ENCODE measurements at places on chromosomes 1 and 21.

DNA sequence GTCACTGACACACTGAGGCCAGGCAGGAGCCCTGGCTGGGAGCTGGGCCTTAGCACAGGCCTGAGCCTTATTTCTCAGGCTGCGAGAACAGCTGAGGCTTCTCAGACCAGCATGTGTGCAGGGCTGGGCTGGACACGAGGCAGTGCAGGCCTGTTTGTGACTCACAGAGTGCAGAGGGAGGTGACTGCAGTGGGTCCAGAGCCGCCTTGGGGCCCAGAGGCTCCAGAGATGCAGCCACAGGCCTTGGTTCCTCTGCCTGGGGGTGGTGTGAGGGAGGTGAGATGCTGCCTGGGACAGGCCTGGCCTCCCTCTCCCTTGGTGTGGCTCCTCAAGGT, 61.2 kb upstream of the ETV3 start:
- DNase-seq: no peak

GRCh38 chr1:119340861-119341261, 27.7 kb upstream of the HAO2 start:
- no peak for DNase-seq

DNA sequence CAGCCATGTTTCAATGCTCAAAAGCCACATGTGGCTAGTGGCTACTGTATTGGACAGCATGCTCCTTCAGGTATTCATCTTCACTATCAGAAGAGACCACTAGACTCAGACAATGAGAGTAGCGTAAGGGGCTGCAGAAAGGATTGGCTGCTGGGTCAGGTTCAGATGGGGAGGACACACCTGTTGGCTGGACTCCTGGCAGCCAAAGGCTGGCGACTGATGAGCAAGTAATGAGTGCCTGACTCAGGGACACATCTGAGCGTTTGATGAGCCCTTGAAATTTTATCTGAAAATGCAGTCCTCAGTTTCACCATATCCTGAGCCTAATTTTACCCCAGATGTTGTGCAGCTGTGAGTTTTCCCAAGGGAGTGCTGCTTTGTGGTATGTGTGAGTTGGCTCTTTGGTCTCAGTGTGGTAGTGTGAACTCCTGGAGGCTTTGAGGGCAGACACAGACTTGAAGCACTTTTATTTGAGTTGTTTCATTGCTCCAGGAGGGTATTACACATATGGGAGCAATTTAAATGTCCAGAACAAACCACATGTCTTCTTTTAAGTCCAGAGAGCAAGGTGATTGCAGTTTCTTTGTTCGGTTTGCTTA, 9.6 kb downstream of the ST6GALNAC3 start:
- DNase-seq: no peak

DNA sequence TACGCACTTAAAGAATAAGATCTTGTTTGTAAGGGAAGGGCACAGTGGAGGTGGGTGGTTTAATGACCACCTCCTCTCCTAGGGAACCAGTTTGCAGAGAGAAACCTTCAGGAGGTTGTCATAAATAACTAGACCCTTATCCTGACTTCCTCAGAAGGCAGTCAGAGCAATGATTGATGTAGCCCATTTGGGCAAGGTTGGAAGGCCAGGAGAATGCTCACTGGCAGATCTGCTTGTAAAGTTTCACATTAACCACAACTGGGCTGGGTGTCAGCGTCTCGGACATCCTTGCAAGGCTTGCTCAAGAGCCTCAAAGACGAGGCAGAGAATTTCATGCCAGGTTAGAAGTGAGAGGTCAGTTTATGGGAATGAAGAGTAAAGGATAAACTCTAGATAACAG, 87.6 kb upstream of the TRABD2B start:
- DNase-seq: no peak

GRCh38 chr1:30111431-30111830, 612.0 kb downstream of the MATN1 start:
- no peak for DNase-seq

DNA sequence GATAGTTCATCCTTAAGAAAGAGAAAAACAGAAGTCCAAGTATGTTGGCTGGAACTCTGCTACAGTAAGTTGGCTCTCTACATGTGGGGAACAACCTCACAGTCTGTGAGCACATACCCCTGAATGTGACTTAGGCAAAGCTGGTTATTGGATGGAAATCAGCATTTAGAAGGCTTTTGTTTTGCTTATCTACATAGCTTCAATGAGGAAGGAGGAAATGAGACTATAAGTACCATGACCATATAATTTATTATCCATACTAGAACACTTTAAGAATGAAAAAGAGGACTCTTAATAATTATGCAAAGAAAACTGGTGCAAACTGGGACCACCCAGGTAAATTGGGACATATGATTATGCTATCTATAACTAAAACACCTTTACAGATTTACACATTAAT, 31.7 kb upstream of the CD55 start:
- DNase-seq: no peak

DNA sequence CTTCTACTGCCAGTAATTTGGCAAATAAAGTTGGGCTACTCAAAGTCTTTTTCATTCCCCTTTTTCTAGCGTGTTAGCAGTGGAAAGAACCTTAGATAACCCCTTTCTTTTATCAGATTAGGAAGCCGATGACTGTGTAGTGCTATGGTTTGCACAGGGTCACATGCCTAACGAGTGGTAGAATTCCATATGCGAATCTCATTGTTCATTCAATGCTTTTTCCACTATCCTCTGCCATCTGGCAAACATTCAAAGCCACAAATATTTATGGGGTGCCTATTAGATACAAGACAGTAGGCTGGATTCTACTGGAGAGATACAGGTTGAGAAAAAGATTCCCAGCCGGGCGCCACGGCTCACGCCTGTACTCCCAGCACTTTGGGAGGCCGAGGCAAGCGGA, 14.9 kb upstream of the IER5 start:
- no peak for DNase-seq

DNA sequence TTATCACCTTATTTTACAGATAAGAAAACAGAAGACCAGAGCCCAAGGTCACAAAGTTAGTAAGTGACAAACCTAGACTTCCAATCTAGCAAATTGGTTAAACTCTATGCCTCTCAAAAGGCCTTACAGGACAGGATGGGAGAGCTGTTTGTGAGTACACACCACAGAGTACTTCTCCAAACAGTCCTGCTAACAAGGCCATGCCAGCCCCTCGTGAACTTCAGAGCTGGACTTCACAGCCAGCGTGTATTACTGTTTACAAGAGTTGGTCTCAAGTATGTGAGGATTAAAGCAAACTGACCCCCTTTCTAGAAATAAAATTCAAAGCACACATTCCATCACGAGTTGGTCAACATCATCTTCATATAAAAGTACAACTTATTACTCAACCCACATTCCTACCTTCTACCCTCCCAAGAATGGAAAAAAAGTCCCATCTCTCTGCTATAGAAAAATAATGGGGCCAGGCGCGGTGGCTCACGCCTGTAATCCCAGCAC, 19.8 kb upstream of the UBR4 start:
- DNase-seq: no peak

DNA sequence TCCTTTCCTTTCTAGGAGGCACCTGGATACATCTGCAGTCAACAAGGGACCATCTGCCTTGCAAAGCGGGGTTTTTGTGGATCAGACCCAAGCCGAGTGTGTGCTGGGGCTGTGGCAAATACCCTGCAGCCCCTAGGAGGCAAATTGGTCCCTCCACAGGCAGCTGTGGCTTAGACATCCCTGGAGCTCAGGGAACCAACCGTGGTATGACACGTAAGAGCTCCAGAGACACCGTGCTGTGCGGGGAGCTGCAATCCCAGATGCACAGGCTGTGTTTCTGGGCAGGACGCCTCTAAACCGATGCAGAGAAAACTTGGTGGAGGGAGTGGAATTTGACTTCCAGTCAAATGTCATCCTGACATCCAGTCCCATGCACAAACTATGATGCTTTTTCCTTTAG, 141.5 kb downstream of the KAZN start:
- no peak for DNase-seq

GRCh38 chr1:12709091-12709491, 6.8 kb upstream of the AADACL3 start:
- no peak for DNase-seq

DNA sequence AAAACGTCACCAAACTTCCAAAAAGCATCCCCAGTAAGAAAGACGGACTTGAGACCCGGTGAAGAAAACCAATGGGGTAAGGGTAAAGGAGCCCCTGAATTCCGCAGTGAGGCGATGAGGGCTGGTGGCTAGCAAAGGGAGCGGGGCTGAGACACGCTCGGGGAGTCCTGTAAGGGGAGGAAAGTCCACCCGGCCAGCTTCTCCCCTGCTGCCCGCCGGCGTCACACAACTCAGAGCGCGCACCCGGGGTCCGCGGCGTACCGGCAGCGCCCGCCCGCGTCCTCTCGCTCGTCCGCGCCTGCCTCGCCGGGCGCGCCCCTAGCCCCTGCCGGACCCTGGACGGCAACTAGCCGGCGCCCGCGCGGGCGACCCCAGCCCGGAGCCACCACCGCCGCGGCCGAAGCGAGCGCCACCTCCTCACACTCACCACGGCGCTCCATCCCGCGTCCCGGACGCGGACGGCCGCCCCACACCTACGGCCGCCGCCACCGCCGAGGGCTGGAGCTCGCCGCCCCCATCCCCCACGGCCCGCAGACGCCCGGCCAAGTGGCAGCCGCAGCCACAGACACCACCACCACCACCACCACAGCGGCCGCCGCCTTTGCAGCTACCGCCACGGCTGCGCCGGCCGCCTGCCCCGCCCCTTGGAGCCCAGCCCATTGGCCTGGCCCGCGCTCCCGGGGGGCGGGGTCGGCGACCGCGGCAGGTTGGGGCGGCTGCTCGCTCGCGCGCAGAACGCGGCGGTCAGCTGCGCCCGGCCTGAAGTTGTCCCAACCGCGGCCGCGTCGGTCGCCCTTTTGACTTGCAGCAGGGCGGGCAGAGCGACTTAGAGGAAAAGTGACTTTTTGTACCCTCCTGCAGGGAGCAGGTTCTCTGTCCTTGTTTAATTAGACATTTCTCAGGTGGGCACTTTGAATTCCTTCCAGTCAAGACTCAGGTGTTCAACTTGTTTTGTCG, 10.0 kb upstream of the ARHGAP29 start:
- no peak for DNase-seq

GRCh38 chr1:57007948-57008347, 42.1 kb upstream of the C8B start:
- no peak for DNase-seq

DNA sequence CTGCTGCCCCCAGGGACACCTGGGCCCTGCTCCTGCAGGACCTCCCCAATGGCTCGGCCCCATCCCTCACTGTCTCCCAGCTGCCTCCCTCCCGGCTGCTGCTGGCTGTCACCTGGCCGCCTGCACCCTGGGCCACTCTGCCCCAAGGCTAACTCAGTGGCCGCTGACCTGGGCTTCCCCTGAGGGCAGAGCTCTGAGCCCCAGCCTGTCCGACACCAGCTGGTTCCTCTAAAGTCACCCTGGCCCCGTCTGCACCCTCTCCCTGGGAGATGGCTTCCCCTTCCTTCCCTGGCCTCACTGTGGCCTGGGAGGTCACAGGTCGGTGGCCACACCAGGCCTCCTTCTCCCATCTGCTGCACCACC, 15.0 kb downstream of the ITGB2 start:
- DNase-seq: no peak

- no peak for DNase-seq
Measured at GRCh38 chr1:214400131-214400530, 119.2 kb downstream of the SMYD2 start.

GRCh38 chr1:150234309-150234565, 1.7 kb downstream of the ANP32E start:
- DNase-seq: no peak

DNA sequence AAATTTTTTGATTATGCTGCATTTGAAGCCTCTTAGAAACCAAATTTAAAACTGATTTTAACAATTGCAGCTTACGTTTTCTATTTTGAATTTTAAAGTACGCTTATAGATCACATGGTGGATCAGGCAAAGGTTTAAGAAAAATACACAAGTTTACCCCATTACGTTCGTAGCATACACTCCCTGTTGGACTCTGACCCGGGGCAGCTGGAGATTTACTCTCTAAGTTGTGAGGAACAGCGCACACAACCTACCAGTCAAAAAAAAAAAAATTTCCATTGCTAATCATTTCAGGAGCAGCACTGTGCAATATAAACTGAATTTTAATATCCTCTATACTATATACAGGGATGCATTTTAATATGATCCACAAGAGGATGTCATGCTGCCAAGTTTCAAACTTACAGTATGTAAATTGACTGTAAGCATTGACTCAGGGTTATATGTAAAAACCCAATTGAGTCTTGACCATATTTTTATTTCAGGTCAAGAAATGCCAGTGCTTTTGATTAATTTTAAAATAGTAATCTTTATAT, 20.4 kb downstream of the CSDE1 start:
- no peak for DNase-seq

- DNase-seq: no peak
Measured at GRCh38 chr1:173601588-173601987, 1.3 kb downstream of the SLC9C2 start.

DNA sequence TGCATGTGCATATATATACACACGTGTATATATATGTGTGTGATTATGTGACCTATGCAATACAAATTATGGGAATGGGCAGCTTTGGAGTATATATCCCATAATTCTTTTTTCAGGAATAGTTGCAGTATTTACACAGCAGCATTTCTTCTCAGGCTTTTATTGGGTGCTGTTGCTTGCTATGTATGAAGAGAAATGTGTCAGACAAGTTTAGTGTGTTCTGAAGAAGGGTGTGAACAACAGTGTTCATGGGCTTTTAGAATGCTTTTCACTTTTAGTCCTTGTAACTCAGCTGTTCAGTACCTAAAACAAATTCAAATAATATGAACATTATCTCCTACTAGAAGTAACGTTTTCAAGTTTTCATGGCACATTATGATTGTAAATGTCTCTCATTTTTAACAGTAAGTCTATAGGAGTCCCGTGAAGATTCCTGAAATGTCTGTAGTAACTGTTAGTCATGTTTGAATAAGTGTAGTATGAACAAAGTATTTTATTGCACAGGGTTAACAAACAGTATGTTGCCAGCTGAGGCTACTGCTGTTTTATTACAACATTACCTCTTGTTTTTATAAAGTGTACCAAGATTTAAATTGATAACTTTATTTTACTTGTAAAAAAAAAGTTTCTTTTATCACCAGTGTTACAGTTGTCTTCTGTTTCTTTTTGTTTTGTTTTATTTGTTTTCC, 42.5 kb downstream of the TMED5 start:
- no peak for DNase-seq

- no peak for DNase-seq
Measured at GRCh38 chr1:218479436-218480115, 134.4 kb downstream of the TGFB2 start.

DNA sequence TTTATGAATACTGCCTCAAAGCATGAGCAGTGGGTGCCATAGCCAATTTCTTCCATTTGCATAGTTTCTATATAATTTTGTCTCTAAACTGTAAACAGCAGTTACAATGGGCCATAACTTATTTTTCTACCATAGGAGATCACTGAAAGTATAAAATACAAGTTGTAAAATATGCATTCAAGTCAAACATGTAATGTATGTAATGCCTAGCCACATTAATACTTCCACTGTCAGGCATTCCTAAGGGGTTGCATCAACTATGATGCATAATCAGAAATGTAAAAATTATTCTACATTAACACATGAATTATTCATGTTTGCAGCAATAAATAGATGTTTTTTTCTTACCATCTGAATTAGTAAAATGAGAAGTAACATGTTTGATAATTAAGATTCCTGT, 560.3 kb upstream of the ZP4 start:
- DNase-seq: no peak

Measured in activated gamma-delta T cell treated with anti-CD3 and anti-CD28 coated beads, Interleukin-2, amount 50 U/mL, for 16 hours (primary cell).